Osteocyte (in vitro differentiated cells): ENCODE measurements at places on chromosomes 12 and 14.

DNA sequence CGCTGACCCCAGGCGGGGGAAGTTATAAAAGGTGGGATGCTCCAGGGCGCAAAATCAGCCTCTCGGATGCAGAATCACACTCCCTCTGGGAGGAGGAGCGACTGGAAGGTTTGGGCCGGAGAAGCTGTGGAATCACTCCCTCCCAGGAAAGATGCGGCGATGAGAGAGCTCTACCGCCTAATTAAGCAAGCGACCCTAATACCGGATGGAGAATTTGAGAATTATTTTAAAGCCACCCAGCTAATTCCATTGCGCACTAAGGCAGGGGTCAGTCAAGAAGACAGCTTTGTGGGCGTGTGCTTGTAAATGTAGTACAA, 1.9 kb downstream of the COL2A1 start:
- H3K36me3 ChIP-seq = no peaks in the 10 kb centered on the region
- peaks cover 37% of the 10 kb centered on the region for H3K4me1 ChIP-seq

GRCh38 chr14:93186956-93187355, 1.8 kb downstream of the LYSET start:
- no peak overlapping the region for H3K27ac ChIP-seq
- DNase-seq = no peak
- H3K4me1 ChIP-seq = peaks cover 20% of the 10 kb centered on the region
- H3K27me3 ChIP-seq = no peaks in the 10 kb centered on the region

DNA sequence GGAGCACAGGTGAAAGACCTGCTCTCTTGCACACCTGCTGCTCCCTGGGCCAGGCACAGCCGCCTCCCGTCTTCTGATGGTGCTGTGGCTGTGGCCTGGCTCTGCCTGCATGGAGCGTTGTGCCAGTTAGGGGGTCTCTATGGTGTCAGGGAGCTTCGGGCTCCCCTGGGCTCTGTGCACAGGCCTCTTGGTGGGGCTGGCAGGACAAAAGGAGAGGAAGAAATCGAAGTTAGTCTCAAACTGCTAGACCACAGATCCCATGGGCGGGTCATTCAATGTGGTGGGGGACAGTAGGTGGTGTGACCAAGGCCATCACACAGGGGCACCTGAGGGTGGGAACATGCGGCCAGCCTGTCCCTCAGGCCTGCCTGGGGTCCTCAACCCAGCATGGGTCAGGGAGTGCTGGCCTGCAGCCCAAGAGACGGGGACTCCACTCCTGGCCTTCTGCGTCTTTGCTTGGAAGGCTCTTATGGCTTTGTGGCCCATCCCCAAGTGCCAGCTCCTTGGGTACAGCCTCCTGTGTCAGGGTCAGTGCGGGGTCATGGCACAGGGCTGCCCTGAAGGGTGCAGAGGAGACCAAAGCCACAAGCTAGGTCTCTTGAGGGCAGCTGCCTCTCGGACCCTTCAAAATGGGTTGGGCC, 84.1 kb downstream of the KIF26A start:
- H3K27ac ChIP-seq = no peak overlapping the region
- no peaks in the 10 kb centered on the region for H3K4me1 ChIP-seq
- no peaks in the 10 kb centered on the region for H3K27me3 ChIP-seq
- H3K4me3 ChIP-seq = no peak overlapping the region
- H3K36me3 ChIP-seq = no peaks in the 10 kb centered on the region

DNA sequence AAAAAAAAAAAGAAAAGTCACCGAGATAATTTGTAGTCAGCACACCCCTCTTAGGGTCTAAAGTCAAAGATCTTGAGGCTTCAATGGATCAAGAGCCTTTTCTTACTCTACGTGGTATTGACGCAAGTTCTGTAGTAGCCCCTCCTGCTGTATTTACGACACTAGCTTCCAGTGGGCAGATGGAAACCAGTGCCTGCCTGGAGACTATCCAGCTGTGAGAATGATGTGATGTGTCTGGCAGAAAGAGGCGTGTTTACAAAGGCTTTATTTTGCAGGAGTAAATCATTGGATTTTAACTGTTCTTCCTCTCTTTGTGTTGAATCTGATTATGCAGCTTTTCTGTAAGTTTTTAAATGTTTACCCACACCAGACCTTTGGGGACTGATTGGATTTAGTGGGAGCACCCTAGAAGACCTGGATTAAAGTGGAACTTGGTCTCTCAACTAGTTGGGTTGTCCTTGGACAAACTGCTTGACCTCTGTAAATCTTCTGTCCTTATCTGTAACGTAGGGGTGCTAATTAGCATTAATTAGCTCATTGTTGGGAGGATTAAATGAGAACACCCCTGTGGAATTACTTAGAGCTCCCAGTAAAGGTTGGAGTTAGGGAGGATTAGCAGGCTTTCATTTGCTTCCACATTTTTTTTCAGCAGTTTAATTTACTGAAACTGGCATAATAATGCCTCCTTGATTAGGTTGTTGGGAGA, 72.4 kb downstream of the RASSF3 start:
- peaks cover 45% of the 10 kb centered on the region for H3K4me1 ChIP-seq
- no peaks in the 10 kb centered on the region for H3K27me3 ChIP-seq
- no peak for DNase-seq
- H3K4me3 ChIP-seq = no peak overlapping the region
- peaks cover 22% of the 10 kb centered on the region for H3K36me3 ChIP-seq

GRCh38 chr14:77838831-77839511, 39.1 kb downstream of the ADCK1 start:
- H3K4me3 ChIP-seq = peak overlapping the region; percentile 0
- DNase-seq = no peak
- H3K27ac ChIP-seq = peak overlapping the region; percentile 12
- H3K27me3 ChIP-seq = no peaks in the 10 kb centered on the region
- peaks cover 4% of the 10 kb centered on the region for H3K36me3 ChIP-seq

GRCh38 chr14:54893151-54893760, 9.4 kb downstream of the GCH1 start:
- no peak for DNase-seq
- H3K4me3 ChIP-seq = no peak overlapping the region
- H3K27ac ChIP-seq = no peak overlapping the region
- no peaks in the 10 kb centered on the region for H3K4me1 ChIP-seq

GRCh38 chr12:115049614-115050013, 365.6 kb upstream of the TBX3 start:
- no peaks in the 10 kb centered on the region for H3K4me1 ChIP-seq
- H3K27me3 ChIP-seq = no peaks in the 10 kb centered on the region
- H3K36me3 ChIP-seq = no peaks in the 10 kb centered on the region
- H3K4me3 ChIP-seq = no peak overlapping the region

- peaks cover 3% of the 10 kb centered on the region for H3K27me3 ChIP-seq
- H3K36me3 ChIP-seq = no peaks in the 10 kb centered on the region
- no peak for DNase-seq
- H3K4me1 ChIP-seq = no peaks in the 10 kb centered on the region
Measured at GRCh38 chr12:16560273-16560672, 45.7 kb downstream of the LMO3 start.

DNA sequence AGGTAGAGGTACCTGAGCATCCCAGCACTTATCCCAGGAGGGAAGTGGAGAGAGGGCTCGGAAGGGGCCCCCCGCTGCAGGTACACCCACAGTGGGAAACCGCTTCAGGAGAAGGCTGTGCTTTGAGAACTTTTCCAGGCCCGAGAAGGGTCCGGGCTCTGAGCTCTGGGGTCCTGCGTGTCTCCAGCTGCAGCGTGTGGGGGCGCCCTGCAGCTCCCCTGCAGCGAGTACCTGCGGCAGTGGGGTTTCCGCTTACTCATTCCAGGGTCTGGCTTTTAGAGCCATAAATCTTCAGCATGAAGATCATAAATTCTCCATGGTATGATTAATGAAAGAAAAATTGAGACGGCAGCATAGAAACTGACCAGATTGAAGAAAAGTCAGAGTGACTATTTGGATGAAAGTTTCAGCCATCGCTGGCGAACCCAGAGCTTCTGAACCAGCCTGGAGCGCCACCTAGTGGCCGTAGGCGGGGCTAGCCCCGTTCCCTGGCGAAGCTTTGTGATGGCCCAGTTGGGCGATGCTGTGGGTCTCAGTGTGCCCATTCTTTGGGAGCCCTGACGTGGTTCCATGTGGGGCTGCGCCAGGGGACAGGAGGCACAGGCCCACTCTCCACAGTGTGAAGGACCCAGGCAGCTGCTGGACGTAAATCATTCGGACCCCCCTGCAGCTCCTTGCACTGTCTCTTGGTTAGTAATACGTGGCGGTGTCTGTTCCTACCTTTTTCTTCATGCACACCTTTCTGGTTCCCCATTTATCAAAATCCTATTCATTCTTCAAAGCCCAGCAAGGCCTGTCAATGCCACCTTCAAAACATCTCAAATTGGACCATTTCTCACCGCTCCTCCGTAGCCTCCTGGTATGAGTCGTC, 198.2 kb downstream of the TSPAN9 start:
- H3K27ac ChIP-seq = no peak overlapping the region
- H3K4me3 ChIP-seq = no peak overlapping the region
- H3K27me3 ChIP-seq = no peaks in the 10 kb centered on the region
- peaks cover 24% of the 10 kb centered on the region for H3K4me1 ChIP-seq

GRCh38 chr12:49643961-49644619, 20.7 kb downstream of the PRPF40B start:
- H3K36me3 ChIP-seq = peaks cover 35% of the 10 kb centered on the region
- no peaks in the 10 kb centered on the region for H3K27me3 ChIP-seq
- peak overlapping the region; percentile 81 for H3K27ac ChIP-seq
- no peak for DNase-seq
- peaks cover 20% of the 10 kb centered on the region for H3K4me1 ChIP-seq

- peaks cover 2% of the 10 kb centered on the region for H3K27me3 ChIP-seq
- H3K27ac ChIP-seq = no peak overlapping the region
- DNase-seq = no peak
- no peaks in the 10 kb centered on the region for H3K36me3 ChIP-seq
Measured at GRCh38 chr14:91329486-91330014, 85.0 kb upstream of the GPR68 start.

GRCh38 chr12:127984386-127985055, 282.4 kb upstream of the TMEM132C start:
- no peaks in the 10 kb centered on the region for H3K36me3 ChIP-seq
- peaks cover 14% of the 10 kb centered on the region for H3K4me1 ChIP-seq
- H3K27me3 ChIP-seq = peaks cover 2% of the 10 kb centered on the region
- no peak overlapping the region for H3K27ac ChIP-seq

GRCh38 chr12:52740584-52740983, 36.6 kb downstream of the KRT76 start:
- no peak overlapping the region for H3K4me3 ChIP-seq
- H3K27ac ChIP-seq = no peak overlapping the region
- peaks cover 5% of the 10 kb centered on the region for H3K27me3 ChIP-seq
